Urinary bladder (tissue), 4 donors: ENCODE measurements at places on chromosomes 2 and 18. TPM values are rescaled to one million over a fixed set of nuclear protein-coding genes. Genes with fewer than 3 reads are reported as not detected.

INHBB gene
- total RNA-seq = 0.74 TPM

DSC3 gene
- total RNA-seq = 9.4 TPM

LRRC30 gene
- total RNA-seq = 0.32 TPM

REG3G gene
- not detected for total RNA-seq

LYPD6B gene
- 15.2 TPM for total RNA-seq

ALLC gene
- 0.16 TPM for total RNA-seq

MAP2 gene
- total RNA-seq = 13.5 TPM

FLACC1 gene
- total RNA-seq = 1.3 TPM

CD226 gene
- total RNA-seq = 3.6 TPM

CROCC2 gene
- not detected for total RNA-seq

RESP18 gene
- total RNA-seq = not detected

UGT1A10 gene
- not detected for total RNA-seq

ACADL gene
- 4.9 TPM for total RNA-seq

MORN2 gene
- total RNA-seq = 15.3 TPM

CHAC2 gene
- 2.3 TPM for total RNA-seq

GRCh38 chr2:71879509-71880184 is 268.0 kb downstream of the CYP26B1 start:
- no peak for DNase-seq

- no peak for DNase-seq
Observed at GRCh38 chr2:48715956-48716355, 39.6 kb downstream of the LHCGR start.

GRCh38 chr2:134712736-134713135 is 6.1 kb downstream of the TMEM163 start:
- no peak for DNase-seq

GRCh38 chr2:122643725-122644329 is 888.4 kb downstream of the TSN start:
- peak; percentile 37 for DNase-seq

- DNase-seq = no peak
Observed at GRCh38 chr2:203867561-203868200, at the start of gene CTLA4. Gene CTLA4, plus strand, starts transcription at chr2:203867771. Its CDS starts 172 bp downstream, at chr2:203867943.

GRCh38 chr18:13217971-13218367 is 591 bp upstream of the LDLRAD4 start:
- DNase-seq = no peak

DNA sequence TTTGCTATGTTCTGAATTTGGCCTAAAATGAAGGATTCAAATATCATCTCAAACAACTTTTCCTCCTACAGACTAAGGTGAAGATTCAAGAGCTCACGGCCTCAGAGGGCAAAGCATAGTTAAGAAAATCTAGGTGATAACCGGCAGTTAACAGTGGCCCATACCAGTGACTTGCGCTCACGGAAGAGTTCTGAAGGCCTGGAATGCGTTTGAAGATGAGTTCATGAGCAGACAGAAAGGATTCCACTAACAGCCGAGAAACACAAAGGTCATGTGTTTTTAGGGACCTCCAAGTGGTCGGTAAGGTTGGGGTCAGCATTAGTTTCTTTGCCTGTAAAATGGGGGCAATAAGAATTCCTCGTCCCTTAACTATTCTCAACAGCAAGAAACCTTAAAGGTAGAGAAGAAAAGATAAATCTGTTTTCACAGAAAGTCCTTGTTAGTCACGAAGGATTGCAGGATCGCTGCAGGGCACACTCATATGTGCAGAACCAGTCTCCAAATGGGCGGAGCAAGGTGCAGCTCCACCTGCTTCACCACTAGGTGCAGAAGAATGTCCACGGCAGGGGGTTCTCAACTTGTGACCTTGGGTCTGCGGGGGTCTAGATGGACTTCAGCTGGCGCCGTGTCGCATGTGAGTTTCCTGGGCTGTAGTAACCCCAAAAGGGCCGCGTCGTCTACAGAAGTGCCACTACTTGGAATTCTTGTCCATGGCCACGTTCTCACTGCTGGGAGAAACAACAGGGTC is 708 bp upstream of the RPIA start:
- DNase-seq = no peak

- no peak for DNase-seq
Observed at GRCh38 chr2:153663371-153663770, 184.8 kb upstream of the RPRM start.

DNA sequence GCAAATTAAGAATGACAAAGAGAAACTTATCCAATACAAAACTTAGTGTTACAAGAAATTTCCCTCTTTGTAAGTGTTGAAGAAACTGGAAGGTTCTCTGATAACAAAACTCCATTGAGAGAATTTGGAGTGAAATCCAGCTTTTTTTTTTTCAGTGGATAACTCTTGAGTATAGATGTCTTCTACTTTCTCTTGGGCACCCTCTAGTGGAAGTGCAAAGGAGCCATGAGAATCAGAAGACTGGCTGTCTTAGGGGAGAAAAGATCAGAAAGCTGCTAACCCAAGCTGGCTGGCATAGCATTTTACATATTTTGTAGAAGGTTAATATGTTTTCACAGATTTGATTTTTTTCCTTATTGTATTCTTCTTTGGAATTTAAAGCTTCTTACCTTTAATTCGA is 138.8 kb upstream of the SATB2 start:
- no peak for DNase-seq

DNA sequence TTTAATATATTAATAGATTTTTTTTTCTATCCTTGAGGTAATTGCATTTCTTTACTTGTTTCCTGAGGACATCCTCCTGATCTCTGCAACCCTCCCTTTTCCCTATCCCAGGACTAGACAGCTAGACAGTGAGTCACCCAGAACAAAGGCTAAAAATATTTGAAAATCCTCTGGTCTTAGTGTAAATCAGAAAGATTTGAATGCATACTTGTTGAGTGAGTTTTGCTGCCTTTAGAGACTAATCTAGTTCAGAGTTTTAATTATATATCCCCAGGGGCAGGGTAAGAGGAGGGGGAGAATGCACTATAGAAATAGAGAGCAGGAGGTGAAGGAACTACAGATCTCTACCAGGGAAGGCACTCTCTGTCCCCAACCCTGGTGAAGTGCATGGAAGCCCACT is 202.3 kb upstream of the TCF4 start:
- DNase-seq = no peak

DNA sequence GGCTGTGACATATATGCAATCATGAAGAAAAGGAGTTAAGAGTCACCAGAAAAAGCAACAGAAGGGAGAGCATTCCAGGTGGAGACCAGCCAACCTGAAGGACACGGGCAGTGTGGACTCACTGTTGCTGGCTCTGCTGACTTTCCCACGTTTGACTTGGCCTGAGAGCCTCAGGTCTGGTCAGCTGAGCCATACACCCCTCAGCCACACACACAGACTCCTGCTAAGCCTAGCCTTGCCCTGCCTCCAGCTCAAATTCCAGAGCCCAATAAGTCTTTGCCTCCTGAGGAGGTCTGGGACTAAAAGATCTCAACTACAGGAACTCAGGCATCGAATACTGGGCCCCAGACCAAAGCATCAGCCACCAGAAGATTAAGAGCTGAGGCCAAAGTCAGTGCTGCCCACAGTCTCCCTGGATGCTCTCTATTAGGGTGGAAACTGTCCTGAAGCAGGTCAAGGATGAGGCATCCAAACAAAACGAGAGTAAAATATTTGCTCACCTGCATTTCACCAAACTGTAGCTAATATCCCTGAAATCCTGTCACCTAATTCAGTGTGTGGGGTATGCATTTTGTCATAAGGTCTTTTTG is 23.3 kb downstream of the CACNB4 start:
- DNase-seq = no peak

GRCh38 chr2:217054791-217055190 is 194.9 kb upstream of the TNP1 start:
- DNase-seq = no peak

DNA sequence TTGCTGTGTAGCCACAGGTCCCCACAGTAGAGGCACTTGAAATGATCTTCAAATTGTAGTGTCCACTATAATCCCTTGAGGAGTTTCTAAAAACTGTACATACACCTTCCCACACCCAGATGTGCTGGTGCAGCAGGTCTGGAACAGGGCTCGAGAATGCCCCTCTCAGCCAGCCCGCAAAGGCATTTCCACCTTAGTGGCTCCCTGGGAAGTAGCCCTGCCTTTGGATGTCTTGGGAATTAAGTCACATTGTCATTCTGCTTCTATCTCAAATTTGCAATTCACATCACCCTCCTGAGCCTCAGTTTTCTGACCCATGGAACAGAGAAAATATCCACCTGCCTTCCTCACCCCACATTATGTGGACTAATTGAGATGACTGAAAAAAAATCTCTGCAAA is 44.3 kb upstream of the TCF7L1 start:
- DNase-seq = no peak

DNA sequence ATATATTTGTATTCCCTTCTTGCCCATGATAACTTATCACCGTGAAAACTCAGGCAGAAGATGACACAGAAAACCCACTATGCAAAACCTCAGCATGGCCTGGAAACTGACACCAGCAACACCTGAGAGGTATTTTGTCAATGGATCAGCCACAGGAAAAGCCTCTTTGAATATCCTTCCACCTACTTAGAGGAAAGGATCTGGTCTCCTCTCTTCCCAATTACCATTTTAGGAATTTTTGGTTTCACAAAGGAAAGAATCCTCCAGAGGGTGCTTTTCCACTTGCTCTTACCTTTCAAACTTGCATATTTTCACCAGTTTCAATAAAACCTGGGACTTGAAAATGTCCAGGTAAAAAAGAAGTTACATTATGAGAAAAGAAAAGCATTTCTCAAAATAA is 20.0 kb upstream of the MEIS1 start:
- DNase-seq = no peak

DNA sequence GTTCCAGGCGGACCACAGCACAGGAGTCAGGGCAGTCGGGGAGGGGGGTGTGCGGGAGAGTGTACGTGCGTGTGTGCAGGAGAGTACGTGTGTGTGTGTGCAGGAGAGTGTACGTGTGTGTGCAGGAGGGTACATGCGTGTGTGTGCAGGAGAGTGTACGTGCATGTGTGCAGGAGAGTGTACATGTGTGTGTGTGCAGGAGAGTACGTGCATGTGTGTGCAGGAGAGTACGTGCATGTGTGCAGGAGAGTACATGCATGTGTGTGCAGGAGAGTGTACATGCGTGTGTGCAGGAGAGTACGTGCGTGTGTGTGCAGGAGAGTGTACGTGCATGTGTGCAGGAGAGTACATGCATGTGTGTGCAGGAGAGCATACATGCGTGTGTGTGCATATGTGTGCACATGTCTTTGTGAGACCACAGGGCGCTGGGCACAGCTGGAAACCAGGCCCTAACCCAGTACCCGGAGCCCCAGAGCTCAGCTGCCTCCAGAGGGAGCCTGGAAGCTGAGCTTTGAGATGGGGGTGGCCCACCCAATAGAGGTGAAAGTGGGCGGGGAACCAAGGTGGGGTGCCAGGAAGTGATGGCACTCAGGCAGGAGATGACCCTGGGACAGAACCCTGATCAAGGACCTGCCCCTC is 13.9 kb upstream of the KLHL30 start:
- DNase-seq = no peak

DNA sequence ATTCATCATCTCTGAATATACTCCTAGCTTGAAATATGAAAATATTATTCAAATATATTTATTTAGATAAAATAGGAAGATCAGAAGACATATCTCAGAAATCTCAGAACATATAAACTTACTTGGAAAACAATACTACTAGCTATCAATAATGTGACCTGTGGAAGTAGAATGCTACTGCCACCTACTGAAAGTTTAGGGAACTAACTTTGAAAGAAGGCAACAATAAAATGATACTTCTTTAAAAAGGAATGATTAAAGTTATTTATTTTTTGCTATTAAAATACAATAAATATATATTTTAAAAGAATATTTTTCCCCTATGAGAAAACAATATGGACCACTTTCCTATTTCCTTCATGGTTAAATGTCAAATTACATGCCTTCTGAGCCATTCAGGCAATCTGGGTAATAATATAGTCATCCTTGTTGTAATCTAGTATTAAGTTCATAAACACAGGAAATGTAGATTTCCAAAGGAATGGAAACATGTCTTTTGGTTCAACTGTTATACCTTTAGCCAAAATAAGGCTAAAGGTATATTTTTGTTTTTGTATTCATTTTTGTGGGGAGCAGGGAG is 26.0 kb downstream of the ACADL start:
- DNase-seq = no peak

DNA sequence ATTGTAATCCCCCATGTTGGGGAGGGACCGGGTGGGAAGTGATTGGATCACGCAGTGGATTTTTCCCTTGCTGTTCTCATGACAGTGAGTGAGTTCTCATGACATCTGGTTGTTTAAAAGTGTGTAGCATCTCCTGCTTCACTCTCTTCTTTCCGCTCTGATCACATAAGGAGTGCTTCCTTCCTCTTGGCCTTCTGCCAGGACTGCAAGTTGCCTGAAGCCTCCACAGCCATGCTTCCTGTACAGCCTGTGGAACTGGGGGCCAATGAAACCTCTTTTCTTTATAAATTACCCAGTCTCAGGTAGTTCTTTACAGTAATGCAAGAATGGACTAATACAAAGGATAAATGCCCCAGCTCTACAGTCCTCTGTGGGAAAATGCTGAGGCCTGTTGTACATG is 437.5 kb upstream of the NXPH2 start:
- DNase-seq = no peak

DNA sequence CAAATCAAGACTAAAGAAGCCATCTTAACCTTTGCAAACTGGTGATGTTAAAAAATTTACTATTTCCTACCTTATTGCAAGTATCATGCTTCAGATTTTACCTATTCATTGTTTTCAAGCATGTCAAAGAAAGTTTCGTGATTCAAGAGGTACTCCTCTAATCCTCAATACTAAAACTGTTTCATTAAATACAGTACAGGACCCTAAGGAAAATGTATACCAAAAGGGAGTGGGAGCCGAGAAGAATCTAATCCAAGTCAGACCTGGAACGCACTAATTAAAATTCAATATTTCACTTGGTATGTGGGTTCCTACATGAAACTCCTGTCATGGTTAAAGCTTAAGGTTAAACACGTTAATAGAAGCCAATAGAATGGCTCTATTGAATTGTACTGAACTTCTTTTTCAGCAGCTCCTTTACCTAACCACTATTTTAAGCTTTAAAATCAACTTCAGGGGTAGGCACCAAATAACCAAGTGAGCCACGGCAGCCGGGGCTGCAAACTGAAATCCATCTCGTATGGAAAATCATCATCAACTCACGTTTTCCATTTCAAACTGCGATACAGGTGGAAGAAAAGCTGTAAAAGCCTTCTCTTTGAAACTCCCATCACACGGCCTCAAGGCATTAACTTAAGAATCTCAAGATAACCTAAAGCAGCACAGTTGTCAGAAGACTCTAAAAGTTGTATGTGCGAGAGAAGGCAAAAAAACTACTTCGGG is 188.8 kb downstream of the ZEB2 start:
- DNase-seq = no peak
